ENCODE measurements at places on chromosomes 2 and 18.
A peak's percentile ranks its signal among the peaks of the same experiment; 100 is the strongest.

- DNase-seq, result peak; percentile 53
These were observed 69.2 kb upstream of the WIPF1 start for GRCh38 chr2:174666845-174667244.

DNA sequence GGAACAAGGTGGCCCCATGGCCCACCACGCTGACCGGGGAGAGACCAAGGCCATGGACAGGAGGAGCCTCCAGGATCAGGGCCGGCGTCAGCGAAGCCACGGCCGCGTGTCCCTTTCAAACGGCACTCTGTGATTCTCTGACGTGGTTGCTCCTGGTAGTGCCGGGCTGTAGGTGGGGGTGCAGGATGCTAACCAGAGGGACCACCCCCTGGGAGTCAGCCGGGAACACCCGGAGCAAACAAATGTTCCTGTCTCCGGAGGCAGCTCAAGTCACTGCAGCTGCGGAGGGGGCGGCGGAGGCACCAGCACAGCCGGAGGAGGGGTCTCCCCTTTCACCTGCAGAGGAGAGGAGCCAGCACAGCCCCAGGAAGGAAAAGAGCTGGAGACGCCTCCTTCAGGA lies 750.6 kb upstream of the SALL3 start:
- DNase-seq, result no peak

- no peak for DNase-seq
These were observed 163.3 kb upstream of the CDH7 start for GRCh38 chr18:65587491-65587890.

- DNase-seq, result no peak
These were observed 1077.1 kb upstream of the ZEB2 start for GRCh38 chr2:145597006-145597405.

GRCh38 chr18:74608681-74609080 lies 11.0 kb downstream of the ZNF407 start:
- no peak for DNase-seq

DNA sequence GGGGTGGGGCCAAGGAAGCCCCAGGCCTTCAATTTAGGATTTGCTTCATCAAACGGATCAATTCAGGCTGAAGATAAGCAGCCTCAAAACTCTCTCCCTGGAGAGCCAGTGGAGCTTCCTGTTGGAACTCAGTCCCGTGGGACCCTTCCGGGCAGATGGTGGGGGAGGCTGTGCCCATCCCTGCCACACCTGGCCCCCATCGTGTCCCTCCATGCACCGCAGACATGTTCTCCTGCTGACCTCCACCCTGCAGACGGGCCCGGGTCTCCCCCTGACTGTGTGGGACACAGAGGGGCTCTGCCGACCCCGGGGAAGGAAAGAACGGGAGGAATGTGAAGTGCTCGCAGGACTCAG lies 144.2 kb downstream of the TPO start:
- no peak for DNase-seq

- DNase-seq, result peak; percentile 44
These were observed 17.1 kb upstream of the ZNF236 start for GRCh38 chr18:76805221-76805620.

- no peak for DNase-seq
These were observed 7.3 kb upstream of the GALM start for GRCh38 chr2:38658613-38659012.

GRCh38 chr2:43513796-43514195 lies 82.0 kb downstream of the THADA start:
- DNase-seq, result no peak

GRCh38 chr18:10201659-10202058 lies 252.8 kb upstream of the APCDD1 start:
- DNase-seq, result no peak

GRCh38 chr18:45317948-45318640 lies 297.2 kb upstream of the SLC14A2 start:
- DNase-seq, result no peak

GRCh38 chr2:227214622-227215041 lies 50.2 kb downstream of the COL4A3 start:
- peak; percentile 4 for DNase-seq

DNA sequence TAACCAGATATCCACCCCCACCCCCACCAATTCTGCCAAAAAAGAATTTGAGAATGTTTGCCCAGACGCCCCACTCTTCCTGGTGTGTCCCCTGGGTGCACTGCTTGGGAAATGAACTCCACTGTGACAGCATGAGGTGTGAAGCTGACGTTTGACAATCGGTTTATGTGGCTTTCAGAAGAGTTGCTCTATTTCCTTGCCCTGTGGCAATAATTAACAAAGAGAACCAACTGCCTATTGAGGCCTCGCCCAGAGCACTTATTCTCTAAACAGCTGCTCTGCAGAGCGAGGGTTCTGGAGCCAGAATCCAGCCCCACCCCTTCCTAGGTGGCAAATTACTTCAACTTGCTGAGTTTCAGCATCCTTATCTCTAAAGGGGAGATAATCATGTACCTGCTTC lies 115.8 kb upstream of the SIX3 start:
- no peak for DNase-seq

DNA sequence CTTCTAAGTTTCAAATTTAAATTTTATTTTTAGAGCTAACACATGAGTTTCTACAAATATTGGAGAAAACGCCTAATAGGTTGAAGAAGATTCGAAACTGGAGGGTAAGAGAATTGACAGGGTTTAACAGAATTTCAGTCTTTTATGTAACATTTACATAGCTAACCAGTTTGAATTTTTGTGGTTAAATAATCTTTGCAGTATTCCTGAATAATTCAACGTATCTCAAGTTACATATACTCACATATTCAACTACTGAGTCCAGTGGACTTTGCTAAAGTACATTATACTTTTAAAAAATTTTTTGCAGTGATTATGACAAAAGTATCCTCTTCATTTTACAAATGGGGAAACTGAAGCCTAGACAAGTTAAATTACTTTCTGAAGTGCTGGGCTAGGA lies 34.0 kb downstream of the CCNT2 start:
- no peak for DNase-seq

DNA sequence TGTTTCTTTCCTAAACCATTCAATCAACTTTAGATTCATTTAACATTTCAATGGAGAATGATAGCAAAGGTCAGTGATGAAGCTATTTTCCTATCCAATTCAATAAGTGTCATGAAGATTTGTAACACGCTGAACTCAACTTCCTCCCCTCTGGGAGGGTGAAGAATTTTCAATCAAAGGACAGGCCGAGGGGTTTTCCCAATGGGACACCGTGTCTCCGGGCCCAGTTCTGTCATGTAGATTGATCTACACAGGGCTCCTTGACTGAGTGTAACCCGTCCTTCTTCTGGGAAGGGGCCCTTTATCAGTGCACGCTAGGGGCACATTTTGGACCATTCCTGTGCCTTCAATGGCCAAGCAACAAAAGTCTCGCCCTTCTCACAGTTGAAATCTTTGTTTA lies 90.1 kb downstream of the KCNE4 start:
- no peak for DNase-seq

DNA sequence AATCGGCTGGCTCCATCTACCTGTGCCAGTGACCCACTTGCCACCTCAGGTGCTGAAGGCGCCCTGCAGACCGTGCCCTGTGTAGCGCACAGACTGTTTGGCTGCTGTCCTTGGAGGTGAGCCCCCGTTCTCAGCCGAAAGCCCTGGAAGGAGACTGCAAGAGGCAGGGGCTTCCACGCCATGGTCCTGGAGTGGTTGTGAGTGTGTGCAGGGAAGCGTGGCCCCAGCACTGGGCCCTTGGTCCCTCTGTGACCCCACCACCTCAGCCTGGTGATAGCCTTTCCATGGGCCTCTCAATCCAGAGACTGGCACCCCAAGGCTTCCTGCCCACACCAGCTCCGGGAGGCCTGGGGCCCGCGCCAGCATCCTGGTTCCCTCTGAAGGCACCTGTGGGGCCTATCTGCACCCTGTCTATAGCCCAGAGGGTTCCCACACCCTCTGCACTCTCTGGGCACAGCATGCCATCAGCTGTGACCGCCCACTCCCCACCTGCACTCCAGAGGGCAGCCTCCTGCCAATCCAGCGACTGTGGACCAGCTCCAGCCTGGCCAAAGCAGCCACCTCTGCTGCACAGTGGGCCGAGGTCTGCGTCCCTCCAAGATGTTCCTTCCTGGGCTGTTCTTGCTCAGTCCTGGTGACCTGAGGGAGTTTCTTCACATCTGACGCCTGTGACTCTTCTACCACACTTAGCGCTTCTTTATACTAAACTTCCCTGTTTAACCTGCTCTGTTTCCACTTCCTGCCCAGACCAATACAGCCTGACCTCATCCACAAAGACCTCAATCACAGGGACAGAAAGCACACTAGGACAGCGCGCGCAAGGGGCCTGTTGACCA lies 109.5 kb downstream of the EIPR1 start:
- no peak for DNase-seq

DNA sequence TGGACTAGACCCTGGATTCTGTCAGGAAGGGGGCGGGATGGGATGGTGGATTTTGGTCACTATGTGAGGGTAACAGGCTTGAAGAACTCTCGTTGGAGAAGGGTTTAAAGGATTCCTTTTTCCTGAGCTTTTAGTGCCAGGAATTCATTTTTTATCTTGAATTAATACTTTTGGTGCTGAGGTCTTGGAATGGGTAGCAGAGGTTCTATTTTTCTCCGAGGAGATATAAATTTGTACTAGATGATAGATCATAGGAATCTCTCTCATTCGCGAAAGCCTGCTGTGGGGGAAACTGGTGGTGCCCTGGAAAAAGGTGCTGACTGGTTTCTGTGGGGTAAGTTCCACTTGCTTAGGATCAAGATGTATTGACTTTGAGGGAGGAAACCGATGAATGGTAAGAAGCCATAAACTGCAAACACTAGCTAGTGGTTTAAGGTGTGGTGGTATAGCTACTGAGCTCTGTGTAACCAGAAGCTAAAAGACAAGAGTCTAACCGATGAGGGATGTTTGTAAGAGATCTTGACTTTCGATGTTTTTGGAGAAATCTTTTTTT lies 706 bp downstream of the AGPS start:
- DNase-seq, result no peak

GRCh38 chr2:160575368-160575767 lies 81.8 kb upstream of the RBMS1 start:
- no peak for DNase-seq

DNA sequence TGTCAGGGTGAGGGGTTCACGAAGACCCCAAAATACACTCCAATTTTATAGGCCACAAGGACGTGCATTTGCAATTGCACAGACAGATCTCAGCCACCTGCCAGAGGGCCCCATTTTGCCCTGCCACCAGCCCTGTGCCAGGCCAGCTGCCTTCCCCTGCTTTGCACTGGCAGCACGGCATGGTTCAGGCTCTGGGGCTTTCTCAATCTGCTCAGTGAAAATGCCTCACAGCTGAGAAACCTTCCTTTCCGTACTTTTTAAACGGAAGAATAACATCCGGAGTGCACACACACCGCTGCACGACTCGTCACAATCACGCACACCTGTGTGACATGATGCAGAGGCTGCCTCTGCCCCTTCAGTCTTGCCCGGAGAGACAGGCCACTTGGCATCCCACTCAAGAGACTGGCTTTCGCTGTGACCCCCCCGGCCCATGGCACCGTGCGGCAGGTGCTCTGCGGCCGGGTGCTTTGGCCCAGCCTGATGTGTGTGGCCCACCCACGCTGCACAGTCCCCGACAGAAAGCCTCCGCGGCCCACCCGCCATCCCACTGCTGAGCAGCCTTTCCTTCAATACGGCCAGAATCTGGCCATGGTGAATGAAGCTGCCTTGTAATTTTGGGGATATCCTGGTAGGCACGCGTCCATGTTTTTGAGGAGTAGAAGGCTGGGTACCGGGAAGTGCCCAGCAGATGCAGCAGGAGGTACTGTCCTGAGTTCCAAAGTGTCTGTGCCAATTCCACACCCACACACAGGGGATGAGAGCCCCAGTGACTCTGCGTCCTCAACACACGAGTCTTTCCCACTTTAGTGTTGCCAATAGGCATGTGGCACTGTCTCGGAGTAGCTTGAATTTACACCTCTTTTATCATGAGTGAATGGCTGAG lies 88.8 kb downstream of the USP40 start:
- no peak for DNase-seq

DNA sequence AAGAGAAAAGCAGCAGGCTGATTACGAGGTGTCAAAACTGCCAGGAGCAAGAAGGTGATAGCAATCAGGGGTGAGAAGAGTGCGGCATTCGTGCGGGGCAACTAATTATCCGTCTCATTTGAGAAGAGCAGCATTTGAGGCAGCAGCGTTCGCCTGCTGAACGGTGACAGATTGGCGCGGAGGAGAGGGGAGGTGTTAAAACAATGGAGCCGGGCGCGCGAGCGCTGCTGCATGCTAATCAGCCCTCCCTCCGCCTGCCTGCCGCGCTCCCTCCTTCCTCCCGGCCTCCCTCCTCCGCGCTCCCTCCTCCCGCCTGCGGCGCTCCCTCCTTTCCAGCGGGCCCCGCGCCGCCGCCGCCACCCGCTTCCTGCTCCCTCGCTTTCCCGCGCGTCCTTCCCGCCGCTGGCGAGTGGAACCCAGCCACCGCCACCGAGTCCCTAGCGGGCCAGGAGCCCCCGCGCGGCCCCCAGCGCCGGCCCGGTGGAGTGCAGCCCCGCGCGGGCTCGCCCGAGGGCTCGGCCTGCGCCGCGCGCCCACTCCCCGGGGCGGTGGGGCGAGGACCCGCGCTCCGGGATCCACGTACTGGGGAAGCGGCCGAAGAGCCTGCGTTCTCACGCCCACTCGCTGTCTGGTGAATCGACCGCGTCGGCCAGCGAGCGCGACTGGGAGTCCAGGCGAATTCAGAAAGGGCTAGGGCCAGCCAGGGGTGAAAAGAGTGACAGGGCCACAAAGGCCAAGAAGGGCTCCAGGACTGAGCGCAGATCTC lies 69.5 kb upstream of the PSMD14 start:
- DNase-seq, result peak; percentile 52

DNA sequence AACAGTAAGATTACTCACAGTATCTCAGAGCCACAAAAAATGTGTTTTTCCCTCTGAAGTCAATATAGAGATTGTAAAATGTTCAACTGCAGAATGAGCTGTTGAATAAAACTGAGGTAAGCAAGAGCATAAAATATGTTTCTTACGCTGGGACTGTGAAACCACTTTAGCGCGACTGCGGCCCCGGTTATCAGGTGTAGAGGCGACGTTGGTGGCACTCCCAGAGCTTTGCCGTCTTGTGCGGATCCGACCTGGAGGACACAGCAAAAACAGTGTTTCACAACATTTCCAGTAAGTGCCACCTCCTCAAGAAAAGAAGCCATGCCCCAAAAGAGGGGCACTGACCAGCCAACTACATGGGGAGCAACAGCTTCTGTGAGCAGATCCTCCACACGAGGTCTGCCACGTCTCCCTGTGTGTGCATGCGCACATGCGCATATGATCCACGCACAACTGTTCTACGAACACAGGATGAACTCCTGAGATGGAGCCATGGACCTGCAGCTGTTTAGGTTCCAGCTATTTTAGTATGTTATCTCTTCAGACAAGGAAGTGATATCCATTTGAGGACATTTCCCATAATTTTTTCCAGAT lies 100.7 kb upstream of the RNU4ATAC start:
- DNase-seq, result no peak

- DNase-seq, result no peak
These were observed 72.2 kb upstream of the L3MBTL4 start for GRCh38 chr18:6486764-6487426.

DNA sequence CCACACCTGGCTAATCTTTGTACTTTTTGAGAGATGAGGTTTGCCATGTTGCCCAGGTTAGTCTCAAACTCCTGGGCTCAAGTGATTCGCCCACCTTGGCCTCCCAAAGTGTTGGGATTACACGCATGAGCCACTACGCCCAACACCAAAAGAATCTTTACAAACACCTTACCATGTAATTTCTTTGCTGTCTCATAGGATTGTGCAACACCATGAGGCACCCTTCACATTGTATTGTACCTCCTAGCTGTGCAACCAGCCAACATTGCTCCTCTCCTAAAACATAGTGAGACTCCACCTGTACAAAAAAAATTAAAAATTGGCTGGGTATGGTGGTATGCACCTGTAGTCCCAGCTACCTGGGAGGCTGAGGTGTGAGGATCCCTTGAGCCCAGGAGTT lies 3.1 kb upstream of the MFSD6 start:
- DNase-seq, result no peak

Measured in LHCN-M2 (cell line).